ENCODE measurements at places on chromosomes 13 and 19.

DNA sequence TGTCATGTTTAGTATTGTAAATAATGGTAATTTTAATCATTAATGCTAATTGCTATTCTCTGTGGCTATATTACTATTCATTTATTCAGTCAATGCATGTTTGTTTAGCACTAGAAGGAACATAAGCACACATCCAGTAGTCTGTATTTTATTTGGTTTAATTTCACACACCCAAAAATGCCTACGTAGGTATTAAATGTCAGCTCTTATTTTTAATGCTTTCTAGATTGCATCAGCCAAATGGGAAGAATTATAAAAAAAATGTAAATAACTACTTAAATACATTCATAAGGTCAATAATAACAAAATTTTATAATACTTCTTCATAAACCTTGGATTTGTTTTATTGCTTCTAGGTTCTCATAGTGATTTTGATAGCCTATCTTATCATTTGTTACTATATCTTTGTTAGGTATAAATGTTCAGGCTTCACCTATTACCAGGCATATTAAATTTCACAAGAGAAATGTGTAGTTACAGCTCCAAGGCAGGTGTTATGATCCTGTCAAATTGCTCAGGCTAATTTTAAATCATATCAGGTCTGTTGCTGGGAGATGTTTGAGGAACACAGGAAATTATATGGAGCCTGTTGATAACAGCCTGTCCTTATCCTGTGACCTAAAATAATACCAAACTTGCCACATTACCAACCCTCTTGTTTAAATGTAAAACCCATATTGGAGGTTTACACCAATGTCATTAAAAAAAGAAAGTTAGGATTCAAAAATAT is 34.4 kb downstream of the ITGBL1 start:
- DNase-seq = no peak

- no peak for DNase-seq
These were observed 233.9 kb upstream of the TSHZ3 start for GRCh38 chr19:31583148-31583547.

- DNase-seq = no peak
These were observed 624 bp downstream of the CTXN1 start for GRCh38 chr19:7925171-7925851.

DNA sequence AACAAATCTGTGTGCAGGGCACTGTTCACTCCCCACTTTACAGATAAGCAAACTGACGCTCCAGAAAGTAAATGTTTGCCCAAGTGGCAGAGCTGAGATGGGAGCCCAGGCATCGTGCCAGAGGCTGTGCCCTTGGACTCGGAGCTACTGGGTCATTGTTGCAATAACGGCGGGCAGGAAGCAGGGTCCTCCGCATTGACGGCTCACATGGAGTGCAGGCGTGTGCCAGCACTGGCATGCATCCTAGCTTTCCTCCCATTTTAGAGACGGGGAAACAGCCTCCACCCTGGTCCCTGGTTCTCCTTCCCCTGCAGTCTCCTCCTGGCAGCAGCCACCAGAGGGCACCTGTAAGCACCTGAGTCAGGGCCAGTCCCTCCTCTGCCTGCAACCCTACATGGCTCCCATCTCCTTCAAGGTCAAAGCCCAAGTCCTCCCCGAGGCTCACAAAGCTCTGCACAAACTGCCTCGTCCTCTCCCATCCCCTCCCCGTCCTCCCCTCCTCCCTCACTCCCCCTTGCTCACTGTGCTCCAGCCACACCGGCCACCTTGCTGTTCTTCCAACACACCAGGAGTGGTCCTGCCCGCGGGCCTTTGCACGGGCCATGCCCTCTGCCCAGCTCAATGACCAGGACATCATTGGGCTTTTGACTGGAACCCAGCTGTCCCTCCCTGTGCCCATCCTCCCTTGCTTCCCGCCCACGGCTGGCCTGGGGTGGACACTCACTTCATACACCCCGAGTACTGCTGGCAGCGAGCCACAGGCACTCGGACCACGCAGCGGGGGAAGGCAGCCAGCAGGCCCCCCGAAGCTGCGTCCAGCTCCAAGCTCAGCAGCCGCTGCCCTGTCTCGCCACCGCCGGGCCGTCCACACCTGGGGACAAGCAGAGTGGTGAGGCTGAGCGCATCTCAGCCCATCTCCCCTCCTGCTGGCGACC is 7.7 kb upstream of the LRG1 start:
- no peak for DNase-seq

GRCh38 chr19:40321076-40321475 is 27.1 kb downstream of the C19orf47 start:
- no peak for DNase-seq

DNA sequence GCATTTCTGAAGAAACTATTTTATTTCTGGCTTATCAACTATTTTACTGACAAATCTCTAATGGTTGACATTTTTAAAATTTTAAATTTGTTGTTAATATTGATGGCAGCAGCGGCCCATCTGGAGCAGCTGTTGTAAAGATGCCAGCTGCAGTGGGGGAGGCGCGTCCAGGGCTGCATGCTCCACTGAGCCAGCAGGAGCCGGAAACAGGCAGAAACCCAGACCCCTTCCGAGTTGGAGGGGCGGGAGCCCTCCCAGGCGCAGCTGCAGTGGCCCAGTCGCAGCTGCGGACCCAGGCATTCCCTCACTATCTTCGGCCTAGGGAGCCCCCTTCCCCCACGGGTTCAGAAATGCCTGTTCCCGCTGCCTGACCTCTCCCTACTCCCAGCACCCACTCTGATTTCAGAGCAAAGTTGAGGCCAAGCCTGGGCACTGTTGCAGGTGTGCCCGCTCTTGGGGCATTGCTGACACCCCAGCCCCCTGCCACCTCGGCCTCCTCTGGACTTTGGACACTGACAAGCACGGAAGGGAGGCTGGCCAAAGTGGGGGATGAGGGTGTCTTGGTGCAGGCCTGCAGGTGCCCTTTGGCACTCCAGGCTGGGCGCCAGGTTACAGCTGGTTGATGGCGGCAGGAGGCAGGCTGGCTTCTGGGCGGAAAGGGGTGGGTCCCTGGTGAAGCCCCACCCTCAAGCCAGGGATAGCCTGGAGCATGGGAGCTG is 69.2 kb downstream of the PIBF1 start:
- no peak for DNase-seq

Data from NCI-H1436 treated with DMSO at 0.1 percent for 48 hours (cell line).